ENCODE measurements at places on chromosomes 2 and 18. TPM values are rescaled to one million over a fixed set of nuclear protein-coding genes. Genes with fewer than 3 reads are reported as not detected.

Gene SAG
- not detected for total RNA-seq

Gene DNAH6
- 0.04 TPM for total RNA-seq

Gene ZNF638
- total RNA-seq = 80.7 TPM

Gene LRRC30
- not detected for total RNA-seq

Gene AQP12A
- total RNA-seq = not detected

Gene OXER1
- total RNA-seq = 0.93 TPM

Gene APCDD1
- 45.0 TPM for total RNA-seq

Gene LYPD1
- not detected for total RNA-seq

- ATAC-seq = peak; percentile 21
Observed at GRCh38 chr2:215845839-215846586, 167.3 kb downstream of the MREG start.

DNA sequence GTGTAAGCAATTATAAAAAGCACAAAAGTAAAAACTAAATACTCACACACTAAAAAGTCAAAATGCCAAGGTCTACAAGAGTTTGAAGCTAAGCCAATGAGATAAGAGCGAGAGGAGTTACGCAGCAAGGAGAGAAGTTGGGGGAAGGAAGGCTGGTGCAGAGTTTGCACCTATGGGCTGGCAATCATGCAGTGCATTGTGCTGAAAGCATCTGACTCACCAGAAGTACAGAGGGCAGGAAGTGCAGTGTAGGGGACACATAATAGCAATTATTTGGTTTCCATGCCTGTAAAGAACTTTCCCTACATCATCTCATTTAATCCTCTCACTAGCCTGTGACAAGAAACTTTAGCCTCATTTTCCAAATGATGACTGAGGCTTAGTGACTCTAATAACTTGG lies 142.7 kb upstream of the KYNU start:
- no peak for ATAC-seq

DNA sequence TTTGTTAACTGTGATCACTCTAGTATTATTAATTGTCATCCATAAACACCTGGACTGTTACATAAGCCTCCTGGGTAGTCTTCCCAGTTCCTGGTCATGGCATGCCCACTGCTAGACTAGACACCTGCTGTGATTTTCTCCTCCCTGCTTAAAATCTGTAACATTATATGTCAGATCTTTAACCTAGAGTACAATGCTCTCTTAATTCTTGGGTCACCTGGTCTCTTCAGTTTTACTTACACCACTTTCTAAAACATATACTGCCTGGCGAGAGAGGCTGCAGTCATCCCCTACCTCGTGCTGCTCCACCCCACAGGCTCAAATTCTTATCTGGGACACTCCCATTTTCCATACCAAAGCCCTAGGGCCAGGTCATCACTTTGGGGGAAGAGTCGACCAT lies 161.3 kb downstream of the CDH2 start:
- no peak for ATAC-seq

- no peak for ATAC-seq
Observed at GRCh38 chr18:54558609-54559585, 32.1 kb upstream of the DYNAP start.

DNA sequence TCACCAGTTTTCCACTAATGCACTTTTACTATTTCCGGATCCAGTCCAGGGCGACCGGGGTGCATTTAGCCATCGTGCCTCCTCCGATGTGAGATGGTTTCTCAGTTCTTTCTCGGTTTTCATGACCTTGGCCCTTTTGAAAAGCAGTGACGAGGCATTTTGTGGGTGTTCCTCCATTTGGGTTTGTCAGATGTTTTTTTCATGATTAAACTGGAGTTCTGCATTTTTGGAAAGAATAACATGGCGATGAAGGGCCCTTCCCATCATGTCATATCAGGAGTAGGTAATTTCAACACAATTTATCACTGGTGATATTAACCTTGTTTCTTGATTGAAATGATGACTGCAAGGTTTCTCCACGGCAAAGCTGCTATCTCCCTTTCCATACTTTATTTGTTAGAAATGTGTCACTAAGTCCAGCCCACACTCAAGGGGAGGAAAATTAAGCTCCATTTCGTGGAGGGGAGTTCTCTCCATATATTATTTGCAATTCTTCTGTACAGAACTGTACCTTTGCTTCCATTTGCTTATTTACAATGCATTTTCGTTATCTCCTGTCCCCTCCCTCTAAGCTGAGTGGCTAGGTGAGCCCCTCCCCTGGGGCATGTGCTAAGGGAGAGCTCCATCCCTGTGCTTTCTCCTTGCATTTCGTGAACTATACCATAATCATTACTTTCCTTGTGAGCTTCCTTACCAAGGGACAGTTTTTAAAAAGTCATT lies 8.9 kb upstream of the KLF11 start:
- no peak for ATAC-seq

GRCh38 chr2:60884800-60885199 lies 3.4 kb downstream of the REL start:
- ATAC-seq = no peak

- ATAC-seq = peak; percentile 29
Observed at GRCh38 chr2:27369471-27370025, 590 bp downstream of the EIF2B4 start.

DNA sequence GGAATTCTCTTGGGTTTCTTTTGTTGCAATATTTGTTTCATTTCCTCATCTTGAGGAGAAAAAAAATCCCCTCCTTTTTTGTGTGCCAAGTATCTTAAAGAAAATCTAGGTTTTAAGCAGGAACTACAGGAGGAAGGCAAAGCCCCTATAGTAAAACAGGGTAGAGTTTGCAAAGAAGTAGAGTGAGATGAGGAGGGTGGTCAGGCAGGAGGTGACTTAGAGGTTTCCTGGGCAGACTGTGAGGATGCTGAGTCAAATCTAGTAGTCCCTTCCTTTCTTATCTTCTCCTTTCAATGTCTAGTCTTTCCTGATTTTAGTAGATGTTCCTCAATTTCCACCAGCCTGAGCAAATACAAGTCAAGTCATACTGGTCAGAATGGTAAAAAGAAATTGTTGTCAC lies 222.5 kb downstream of the PMAIP1 start:
- ATAC-seq = no peak

DNA sequence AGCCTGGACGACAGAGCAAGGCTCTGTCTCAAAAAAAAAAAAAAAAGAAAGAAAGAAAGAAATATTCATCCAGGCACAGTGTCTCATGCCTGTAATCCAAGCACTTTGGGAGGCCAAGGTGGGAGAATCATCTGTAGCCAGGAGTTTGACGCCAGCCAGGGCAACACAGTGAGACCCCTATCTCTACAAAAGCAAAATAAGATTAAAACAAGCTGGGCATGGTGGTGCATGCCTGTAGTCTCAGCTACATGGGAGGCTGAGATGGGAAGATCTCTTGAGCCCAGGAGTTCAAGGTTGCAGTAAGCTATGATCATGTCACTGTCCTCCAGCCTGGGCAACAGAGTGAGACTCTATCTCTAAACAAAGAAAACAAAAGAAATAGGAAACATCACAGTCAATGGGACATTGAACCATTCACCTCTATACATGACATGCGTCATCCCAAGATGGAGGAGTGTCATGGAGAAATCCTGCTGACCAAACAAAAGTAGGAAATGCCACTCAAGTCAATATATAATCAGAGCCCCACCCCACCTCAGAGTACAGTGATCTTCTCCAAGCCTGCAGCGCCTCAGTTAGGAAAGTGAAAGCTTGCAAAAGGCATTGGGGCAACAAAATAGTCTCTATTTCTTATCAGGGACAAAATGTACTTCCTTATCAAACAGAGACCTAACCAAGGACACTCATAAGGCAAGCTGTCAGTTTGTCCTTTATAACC lies 9.8 kb downstream of the FEV start:
- no peak for ATAC-seq

GRCh38 chr2:203071148-203071547 lies 56.5 kb downstream of the NBEAL1 start:
- no peak for ATAC-seq

GRCh38 chr18:45879681-45880655 lies 54.5 kb downstream of the SIGLEC15 start:
- ATAC-seq = peak; percentile 82

All from gastroesophageal sphincter (tissue), 4 donors.